ENCODE measurements at places on chromosomes 2 and 18. TPM values are rescaled to one million over a fixed set of nuclear protein-coding genes. Genes with fewer than 3 reads are reported as not detected.

DNA sequence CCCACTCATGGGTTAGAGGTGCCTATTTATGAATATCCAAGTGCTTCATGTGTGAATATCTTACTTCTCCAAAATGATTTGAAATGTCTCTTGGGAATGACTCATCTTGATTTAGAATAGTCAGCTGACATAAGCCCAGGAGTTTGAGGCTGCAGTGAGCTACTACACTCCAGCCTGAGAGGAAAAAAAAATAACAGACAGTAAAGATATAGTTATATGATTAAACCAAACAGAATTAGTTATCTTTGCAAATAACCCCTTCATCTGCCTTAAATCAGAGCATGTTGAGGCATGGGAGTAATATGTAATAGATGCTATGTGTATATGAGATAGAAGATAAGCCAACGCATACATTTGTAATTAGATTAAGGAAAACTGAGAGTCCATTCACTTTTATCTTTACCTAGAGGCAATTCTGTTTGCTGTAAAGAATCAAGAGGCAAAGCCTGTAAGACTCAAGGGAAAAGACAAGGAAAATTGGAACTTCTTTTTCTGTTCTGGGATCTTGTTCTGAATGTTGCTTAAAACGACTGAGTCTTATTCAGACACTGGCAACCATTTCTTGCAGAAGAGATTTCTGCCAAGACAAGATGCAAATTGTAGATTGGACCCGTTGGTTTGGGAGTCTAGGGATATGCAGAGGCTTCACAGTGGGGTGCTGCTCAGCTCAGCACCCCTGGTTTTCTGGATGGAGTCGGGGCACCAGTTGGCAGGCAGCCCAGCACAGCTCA lies 104.4 kb downstream of the LIPG start:
- H3K27me3 ChIP-seq = peaks cover 3% of the 10 kb centered on the region
- DNase-seq = no peak
- H3K4me1 ChIP-seq = peaks cover 32% of the 10 kb centered on the region
- H3K36me3 ChIP-seq = no peaks in the 10 kb centered on the region

DNA sequence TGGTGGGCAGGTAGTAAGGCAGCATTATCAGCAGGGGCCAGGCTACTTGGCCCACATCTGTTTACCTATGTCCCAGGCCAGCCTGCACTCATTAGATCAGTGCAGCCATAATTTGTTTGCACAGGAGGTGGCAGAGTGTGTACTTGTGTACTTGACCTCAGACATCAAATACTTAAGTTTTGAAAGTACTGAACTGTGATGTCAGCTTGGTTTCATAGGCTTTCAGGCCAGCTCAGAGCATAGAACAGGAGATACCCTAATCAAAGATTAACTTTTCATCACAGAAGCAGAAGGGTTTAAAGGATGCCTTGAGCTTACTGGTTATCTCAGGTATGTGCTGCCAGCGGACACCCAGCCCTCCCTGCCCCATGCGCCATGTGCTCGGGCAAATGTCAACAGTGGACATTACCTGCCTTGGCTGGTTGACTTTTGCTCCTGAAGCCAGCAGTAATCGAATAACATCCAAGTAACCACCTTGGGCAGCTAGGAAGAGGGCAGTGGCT lies 33.2 kb downstream of the ANKRD29 start:
- no peak for DNase-seq
- H3K36me3 ChIP-seq = no peaks in the 10 kb centered on the region
- no peaks in the 10 kb centered on the region for H3K4me1 ChIP-seq
- H3K27ac ChIP-seq = no peak overlapping the region
- no peaks in the 10 kb centered on the region for H3K27me3 ChIP-seq
- H3K4me3 ChIP-seq = no peak overlapping the region

GRCh38 chr2:96105994-96106715 lies 10.2 kb downstream of the ADRA2B start:
- H3K27me3 ChIP-seq = no peaks in the 10 kb centered on the region
- peaks cover 18% of the 10 kb centered on the region for H3K4me1 ChIP-seq
- no peak overlapping the region for H3K4me3 ChIP-seq
- no peak overlapping the region for H3K27ac ChIP-seq
- no peaks in the 10 kb centered on the region for H3K36me3 ChIP-seq

DNA sequence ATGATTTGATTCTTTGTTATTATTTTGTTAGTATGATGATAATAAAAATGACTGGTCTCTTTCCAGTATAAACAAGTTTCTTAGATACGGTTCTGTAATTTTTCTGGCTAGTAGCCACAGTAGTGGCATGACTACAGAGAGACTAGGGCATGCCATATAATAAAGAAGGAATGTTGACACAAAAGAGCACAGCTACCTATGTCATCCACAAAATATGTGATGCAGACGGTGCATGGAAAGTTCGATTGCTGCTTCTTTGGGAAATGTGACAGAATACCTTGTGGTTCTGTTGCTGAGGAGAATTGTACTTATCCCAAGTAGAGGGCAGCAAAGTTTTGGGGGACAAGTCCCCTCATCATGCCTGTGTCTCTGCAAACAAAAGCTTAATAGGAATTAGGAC lies 26.1 kb upstream of the SETBP1 start:
- H3K4me1 ChIP-seq = no peaks in the 10 kb centered on the region
- H3K27ac ChIP-seq = no peak overlapping the region
- H3K36me3 ChIP-seq = no peaks in the 10 kb centered on the region
- DNase-seq = no peak
- no peaks in the 10 kb centered on the region for H3K27me3 ChIP-seq
- H3K4me3 ChIP-seq = no peak overlapping the region

- DNase-seq = no peak
- H3K4me1 ChIP-seq = peaks cover under 1% of the 10 kb centered on the region
- no peak overlapping the region for H3K4me3 ChIP-seq
- H3K27me3 ChIP-seq = peaks cover 7% of the 10 kb centered on the region
- H3K36me3 ChIP-seq = no peaks in the 10 kb centered on the region
- H3K27ac ChIP-seq = no peak overlapping the region
Observed at GRCh38 chr2:97718942-97719341, 5.6 kb downstream of the ZAP70 start.

GRCh38 chr2:145356056-145356455 lies 836.1 kb upstream of the ZEB2 start:
- no peak for DNase-seq
- H3K27ac ChIP-seq = no peak overlapping the region
- H3K4me1 ChIP-seq = no peaks in the 10 kb centered on the region
- no peaks in the 10 kb centered on the region for H3K27me3 ChIP-seq

The SPP2 gene
- total RNA-seq = not detected

DNA sequence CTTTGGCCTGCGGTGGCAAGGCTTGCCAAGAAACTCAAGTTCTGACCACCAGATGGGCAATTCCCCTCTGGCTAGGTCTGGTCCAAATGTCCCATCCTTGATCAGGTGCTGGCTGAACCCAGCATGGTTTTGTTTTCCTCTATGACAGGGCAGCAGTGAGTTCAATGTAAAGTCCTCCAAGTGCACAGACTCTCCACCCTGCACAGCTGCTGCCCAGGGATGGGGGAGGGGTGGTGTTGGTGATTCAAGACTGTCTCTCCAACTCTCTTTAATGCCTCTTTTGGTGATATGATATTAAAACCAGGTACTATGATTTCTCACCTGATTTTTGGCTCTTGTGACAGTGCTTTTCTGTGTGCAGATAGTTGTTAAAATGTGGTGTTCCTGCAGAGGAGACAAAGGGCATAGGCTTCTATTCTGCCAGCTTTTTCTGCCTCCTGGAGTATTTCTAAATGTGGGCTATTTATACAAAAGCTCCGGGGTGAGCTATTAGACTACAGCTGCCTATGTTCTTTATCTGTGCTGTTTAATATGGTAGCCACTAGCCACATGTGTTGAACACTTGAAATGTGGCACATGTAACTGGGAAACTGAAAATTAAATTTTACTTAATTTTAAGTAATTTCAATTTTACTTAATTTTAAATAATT lies 64.0 kb upstream of the STK39 start:
- H3K27ac ChIP-seq = no peak overlapping the region
- no peaks in the 10 kb centered on the region for H3K36me3 ChIP-seq
- H3K4me3 ChIP-seq = no peak overlapping the region
- H3K27me3 ChIP-seq = no peaks in the 10 kb centered on the region
- no peak for DNase-seq

- no peak for DNase-seq
- no peaks in the 10 kb centered on the region for H3K4me1 ChIP-seq
- no peaks in the 10 kb centered on the region for H3K27me3 ChIP-seq
- no peak overlapping the region for H3K4me3 ChIP-seq
- no peak overlapping the region for H3K27ac ChIP-seq
Observed at GRCh38 chr2:146415291-146415690, 1429.5 kb upstream of the ACVR2A start.

GRCh38 chr2:15651367-15651727 lies 59.7 kb downstream of the DDX1 start:
- H3K27ac ChIP-seq = no peak overlapping the region
- H3K36me3 ChIP-seq = no peaks in the 10 kb centered on the region
- no peaks in the 10 kb centered on the region for H3K27me3 ChIP-seq
- no peaks in the 10 kb centered on the region for H3K4me1 ChIP-seq
- DNase-seq = no peak

DNA sequence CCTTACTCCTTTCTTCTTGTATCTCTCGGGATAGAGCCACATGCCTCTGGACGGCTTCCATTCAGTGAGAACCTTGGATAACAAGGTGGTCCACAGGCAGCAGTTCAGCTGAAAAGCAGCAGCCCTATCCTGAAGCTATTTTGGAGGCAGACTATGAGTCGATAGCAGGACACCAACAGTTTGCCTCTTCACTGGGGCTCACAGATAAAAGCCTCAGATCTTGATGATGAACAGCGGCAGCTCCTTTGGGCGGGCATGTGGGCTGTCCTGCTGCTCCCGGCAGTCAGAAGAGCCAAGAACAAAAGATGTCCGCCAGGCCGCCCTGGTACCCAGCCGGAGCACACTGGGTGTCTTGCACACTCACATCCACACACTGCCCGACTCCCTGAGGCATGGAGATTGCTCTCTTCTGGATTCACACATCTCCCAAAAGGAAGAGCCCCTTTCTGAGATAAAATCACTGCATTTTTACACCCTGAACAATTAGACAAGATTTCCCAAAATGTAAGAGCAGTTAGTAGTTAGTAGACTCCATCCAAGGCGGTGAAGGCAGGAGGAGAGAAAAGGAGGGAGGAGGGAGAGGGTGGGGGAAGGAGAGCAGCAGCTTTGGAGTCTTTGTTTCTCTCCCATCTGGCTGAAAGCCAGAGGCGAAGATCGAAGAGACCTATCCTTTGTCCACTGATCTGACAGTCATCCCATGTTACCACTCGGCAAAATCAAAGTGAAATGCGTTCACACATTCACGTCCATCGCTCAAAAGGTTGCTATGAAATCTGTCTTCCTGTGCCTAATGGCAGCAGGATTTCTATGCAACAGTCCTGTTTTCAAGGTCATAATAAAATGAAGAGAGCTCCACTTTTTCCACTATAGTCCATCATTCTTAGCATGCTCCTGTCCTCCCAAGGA lies 90.1 kb upstream of the KLF7 start:
- H3K36me3 ChIP-seq = no peaks in the 10 kb centered on the region
- no peaks in the 10 kb centered on the region for H3K27me3 ChIP-seq
- H3K4me1 ChIP-seq = peaks cover 28% of the 10 kb centered on the region
- DNase-seq = peak; percentile 79

The THUMPD2 gene
- total RNA-seq = 16.8 TPM

The WDR35 gene
- total RNA-seq = 28.4 TPM

- no peak for DNase-seq
- no peaks in the 10 kb centered on the region for H3K27me3 ChIP-seq
- no peak overlapping the region for H3K4me3 ChIP-seq
- peaks cover 29% of the 10 kb centered on the region for H3K4me1 ChIP-seq
- no peak overlapping the region for H3K27ac ChIP-seq
- no peaks in the 10 kb centered on the region for H3K36me3 ChIP-seq
Observed at GRCh38 chr2:233064530-233065199, 4.5 kb downstream of the INPP5D start.

DNA sequence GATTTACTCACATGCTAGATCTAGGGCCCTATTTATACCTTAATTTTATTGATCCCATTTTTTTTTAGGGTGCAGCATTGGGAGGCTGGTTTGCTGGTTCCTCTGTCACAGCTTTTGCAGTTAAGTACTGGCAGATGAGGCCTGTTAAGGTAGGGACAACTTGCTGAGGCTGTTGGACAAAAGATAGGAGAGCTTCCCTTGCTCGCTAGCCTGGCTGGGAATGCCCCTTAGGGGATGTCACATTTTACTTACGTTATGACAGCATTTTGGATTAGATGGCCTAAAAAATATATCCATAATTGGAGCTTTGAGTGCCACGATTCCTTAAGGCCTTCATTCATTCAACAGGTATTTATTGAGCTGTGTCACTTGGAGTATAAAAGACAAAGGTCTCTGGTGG lies 8.2 kb downstream of the LGALSL start:
- no peak for DNase-seq
- H3K4me3 ChIP-seq = no peak overlapping the region
- no peaks in the 10 kb centered on the region for H3K27me3 ChIP-seq
- H3K4me1 ChIP-seq = no peaks in the 10 kb centered on the region
- peaks cover 2% of the 10 kb centered on the region for H3K36me3 ChIP-seq

The ANKAR gene
- 22.7 TPM for total RNA-seq

The MIB1 gene
- total RNA-seq = 71.2 TPM

The ASB18 gene
- total RNA-seq = 0.39 TPM

The GPR55 gene
- total RNA-seq = not detected

GRCh38 chr2:231662028-231662810 lies 46.1 kb upstream of the PTMA start:
- H3K4me1 ChIP-seq = peaks cover 34% of the 10 kb centered on the region
- peak overlapping the region; percentile 52 for H3K4me3 ChIP-seq
- no peaks in the 10 kb centered on the region for H3K27me3 ChIP-seq
- DNase-seq = peak; percentile 99

The SERPINB4 gene
- total RNA-seq = not detected
